ENCODE measurements at places on chromosomes 3 and 15.

- no peak for DNase-seq
These were observed 394.9 kb upstream of the EPHA3 start for GRCh38 chr3:88712552-88712951.

DNA sequence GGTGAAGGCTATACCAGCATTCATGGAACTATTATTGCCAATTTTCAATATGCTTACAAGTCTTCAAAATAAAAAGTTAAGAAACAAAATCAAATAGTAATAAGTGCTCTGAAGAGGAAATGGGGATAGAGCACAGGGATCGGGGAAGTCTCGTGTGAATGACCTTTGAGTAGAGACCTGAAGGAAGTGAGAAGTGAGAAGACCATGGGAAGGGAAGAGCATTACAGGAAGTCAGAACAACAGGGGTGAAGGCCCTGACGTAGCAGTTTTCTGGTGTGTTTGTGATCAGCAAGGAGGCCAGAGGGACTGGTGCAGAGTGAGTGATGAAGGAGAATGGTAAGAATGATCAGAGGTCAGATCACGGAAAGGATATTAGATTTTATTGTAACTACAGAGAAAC, 48.1 kb downstream of the STAC start:
- no peak for DNase-seq

- no peak for DNase-seq
These were observed 66.7 kb downstream of the PLD1 start for GRCh38 chr3:171743327-171744157.

DNA sequence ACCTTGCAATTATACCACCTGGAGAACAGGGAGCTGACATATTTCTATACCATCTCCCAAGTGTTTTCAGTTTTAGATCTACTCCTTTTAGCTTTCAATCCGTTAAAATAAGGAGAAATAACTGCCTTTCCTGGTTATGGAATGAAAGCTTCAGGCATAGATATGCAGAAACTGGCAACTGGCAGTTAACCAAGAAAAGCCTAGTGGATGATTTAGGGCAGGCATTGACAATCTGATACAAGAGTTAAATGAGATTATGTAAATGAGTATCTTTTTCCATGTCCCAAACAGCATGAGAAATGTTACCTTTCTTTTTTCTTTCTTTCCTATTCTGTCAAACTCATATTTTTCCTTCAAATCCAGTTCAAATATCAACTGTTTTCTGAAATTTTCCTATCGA, 689.1 kb upstream of the DPPA4 start:
- DNase-seq = no peak

DNA sequence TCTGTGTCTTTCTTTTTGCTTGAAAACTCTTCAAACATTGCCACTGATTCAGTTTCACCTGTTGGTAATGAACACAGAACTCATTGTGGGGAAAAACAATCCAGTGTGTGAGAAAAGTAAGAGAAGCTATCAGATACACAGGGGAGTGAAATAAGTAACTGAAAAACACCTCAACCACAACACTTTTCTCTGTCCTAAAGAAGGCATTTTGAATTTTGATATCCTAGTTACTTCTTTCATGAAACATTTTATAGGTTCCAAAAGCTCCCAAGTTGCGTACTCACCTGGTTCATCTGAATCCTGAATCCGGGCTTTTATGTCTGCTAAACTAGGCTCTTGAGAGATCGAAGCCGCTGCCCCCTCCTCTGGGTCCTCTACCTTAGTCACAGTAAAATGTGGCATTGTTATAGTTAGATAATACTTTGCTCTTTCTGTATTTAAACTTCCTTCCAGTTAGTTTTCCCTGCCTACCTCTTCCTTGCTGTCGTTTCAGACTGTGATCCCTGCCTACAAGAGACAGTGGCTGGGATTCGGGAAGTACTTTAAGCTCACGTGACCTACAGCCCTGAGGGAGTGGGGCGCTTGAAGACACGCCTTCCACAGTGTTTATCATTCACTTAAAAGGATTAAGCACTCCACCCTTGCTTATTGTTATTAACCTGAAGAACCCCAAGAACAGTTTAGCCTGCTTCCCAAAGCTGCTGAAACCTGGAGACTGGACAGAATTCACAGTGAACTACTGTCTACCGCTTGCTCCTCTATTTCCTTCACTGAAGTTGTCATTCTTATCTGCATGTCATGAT, 19.1 kb downstream of the SLC12A6 start:
- DNase-seq = no peak

GRCh38 chr3:117688583-117688982, 979.0 kb downstream of the TUSC7 start:
- DNase-seq = no peak

- DNase-seq = no peak
These were observed 59.0 kb downstream of the CTNNB1 start for GRCh38 chr3:41258239-41258800.

DNA sequence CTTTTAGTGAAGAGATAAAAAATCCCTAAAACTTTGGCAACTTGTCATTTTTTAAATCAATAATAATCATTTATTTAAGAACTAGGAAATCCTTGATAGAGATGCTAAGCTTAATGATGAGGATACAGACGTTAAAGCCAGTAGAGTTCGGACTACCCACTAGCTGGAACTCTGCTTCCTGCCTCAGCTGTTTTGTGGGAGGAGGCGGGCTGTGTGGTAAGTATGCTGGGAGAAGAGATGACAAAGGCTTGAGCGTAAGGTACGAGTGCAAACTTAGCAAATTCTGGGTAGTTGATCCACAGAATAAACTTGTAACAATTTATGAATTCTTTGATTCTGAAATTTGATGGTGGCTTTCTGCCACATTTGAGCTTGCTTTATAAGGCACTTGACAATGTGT, 111.2 kb upstream of the NANOGP8 start:
- DNase-seq = no peak

- no peak for DNase-seq
These were observed 76.6 kb downstream of the MTHFS start for GRCh38 chr15:79820176-79820575.

DNA sequence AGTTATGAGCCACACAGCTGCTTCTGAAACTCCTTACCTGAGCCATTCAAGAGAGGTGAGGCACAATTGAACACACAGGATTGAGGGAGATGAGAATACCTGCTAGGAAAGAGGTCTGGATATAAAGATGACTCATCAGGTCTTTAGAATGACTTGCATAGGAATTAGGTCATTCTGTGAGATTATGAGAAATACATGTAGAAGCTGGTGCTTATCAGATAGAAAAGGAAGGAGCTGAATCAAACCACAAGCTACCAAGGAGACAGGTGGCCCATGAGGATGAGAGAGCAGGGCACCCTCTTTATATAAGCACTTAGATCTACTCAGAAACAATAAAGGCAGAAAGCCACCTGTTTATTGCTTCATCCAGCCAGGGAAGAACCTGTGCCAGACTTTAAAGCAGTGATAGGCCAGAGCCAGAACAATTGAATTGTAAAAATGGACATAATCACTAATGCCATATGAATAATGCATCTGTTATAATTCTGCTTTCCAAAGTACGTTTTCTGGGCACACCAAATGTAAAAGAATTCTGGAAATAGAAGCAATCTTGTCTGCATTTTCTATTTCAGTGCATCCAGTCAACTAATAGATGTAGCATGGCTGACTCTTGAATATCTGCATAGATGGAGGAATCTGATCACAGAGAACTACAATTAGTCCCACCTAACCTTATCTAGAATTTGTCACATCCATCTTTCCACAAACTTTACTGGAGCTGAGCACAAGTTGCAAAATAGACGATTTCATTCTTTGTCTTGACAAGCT, 74.9 kb downstream of the PIK3R4 start:
- DNase-seq = no peak

GRCh38 chr3:197038679-197039462, 9.3 kb upstream of the MELTF start:
- no peak for DNase-seq

- DNase-seq = peak; percentile 38
These were observed at the start of gene ZNF619 for GRCh38 chr3:40476478-40477470. ZNF619 (plus strand) TSS chr3:40477122; CDS start chr3:40477980, 858 bp downstream.

DNA sequence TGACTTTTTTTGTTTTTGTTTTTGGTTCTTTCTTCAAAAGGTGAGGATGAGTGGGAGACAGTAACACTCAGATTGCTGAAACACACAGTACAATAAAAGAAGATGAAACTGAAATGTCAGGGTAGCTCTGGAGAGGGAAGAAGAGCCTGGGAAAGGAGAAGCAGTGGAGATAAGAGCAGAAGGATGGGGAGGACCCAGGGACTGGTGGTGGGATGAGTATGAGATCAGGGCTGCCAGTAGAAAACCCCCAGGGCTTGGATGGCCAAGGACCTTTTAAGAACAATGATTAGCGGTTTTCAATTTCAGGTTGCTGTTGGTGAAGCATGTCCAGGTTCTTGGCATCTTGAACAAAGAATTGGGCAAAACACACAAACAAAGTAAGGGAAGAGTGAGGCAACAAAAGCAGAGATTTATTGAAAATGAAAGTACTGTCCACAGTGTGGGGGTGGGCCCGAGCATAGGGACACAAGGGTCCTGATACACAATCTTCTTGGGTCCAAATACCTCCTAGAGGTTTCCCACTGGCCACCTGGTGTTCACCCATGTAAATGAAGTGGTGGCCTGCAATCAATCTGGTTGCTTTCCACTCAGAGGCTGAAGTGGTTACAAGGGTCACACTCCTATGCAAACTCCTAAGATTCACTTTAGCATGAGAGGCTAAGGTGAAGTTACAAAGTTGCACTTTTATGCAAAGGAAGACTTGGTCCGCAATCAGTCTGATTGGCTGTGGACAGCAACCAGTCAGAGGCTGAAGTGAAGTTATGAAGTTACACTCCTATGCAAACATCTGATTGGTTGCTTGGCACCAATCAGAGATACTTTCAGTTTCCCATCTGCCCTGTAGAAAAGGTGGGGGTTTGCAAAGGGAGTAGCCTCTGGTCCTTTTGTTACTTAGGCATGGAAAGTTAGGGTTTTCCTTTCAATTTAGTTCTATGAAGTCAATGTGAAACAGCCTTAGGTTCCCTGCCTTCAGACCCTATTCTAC, 26.1 kb upstream of the MFSD1 start:
- DNase-seq = no peak

DNA sequence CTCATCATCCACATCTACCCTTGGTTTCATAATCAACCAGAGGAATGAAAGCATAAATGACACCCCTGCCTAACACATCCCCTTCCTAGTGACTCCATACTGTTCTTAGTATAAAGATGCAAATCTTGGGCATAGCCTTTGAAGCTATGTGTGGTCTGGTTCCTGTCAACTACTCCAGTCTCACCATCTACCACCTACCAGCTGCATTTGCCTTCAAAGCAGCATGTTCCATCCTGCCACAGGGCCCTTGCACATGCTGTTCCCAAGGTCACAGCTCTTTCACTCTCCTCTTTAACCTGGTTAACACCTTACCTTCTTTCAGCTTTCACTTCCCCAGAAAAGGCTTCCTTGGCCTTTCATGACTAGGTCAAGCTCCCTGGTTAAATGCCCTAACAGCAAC, 62.3 kb upstream of the ARHGEF3 start:
- DNase-seq = peak; percentile 49

DNA sequence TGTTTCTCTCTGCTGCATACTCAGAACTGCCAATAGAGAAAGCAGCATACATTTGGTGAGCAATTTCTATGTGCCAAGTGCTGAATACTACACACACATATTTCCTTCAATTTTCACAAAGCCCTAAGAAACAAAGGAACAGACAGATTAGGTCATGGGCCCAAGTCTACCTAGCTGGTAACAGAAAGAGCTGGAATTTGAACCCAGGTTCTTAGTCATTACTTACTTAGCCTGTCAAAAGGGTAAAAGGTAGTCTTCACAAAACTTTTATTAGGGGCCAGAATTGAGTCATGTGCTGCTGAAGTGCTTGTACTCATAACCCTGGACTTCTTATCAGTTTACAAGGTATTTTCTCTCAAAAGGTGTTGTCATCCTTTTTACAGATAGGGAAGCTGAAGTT, 10.4 kb upstream of the ABHD17C start:
- DNase-seq = no peak

GRCh38 chr3:40057786-40058185, 248.4 kb downstream of the MYRIP start:
- no peak for DNase-seq

- no peak for DNase-seq
These were observed 20.9 kb downstream of the KBTBD8 start for GRCh38 chr3:67018789-67019526.

GRCh38 chr3:111799951-111800350, 59.1 kb upstream of the PHLDB2 start:
- DNase-seq = no peak

DNA sequence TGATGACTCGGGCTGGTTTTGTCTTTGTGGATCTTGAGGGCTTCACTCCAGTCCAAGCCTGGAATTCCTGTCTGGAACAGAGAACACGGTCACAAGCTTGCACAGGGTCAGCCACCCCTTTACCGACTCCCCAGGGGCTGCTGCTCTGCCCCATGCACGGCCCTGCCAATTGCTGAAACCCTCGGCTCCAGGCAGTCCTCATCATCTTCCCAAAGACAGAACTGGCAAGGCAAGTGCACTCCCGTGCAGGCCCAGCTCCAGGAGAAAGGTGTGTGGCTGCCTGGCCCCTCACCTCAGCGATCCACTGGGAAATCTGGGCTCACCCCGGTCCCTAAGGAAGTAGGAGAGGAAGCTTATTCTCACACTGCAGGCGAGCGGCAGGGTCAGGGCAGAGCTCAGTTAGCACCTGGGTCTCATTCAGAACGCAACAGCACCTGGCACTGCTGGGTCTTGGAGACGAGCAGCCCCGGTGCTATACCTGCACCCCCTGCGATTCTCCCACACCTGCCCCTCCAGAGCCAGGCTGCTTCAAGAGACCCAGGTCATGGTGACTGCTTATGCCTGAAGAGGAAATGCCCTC, 7.2 kb downstream of the MAP6D1 start:
- no peak for DNase-seq

GRCh38 chr15:45431511-45431910, 53.2 kb upstream of the GATM start:
- DNase-seq = no peak

- no peak for DNase-seq
These were observed 966.9 kb upstream of the NR2F2 start for GRCh38 chr15:95363646-95364045.

DNA sequence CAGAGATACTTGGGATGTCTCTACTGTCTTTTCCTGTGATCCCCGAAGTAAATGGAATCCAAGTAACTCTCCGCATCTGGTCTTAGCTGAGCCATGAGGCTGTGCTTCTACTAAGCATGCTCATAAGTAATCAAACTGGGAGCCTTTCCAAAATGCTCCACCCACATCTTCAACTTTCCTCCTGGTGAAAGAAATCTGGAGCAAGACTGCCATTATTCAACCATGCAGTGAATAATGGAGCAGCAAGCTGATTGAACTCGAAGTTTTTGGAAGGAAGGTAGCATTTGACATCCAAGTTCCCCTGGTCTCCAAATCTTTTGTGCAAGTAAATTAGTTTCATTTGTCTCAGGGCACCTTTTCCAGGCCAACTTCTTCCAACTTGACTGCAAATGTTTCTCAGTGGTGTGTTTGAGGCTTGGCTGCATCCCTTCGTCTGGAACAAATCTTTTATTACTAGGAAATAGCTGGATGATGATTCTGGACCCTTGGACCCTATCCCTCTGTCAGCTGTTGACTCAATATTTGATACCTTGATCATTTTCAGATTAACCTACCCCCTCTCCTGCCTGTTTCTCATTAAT, 19.4 kb downstream of the GXYLT2 start:
- DNase-seq = no peak

GRCh38 chr3:14788644-14789043, 30.1 kb upstream of the FGD5 start:
- no peak for DNase-seq
